Activated CD4-positive, alpha-beta T cell treated with anti-CD3 and anti-CD28 coated beads, Interleukin-2, amount 10 ng/mL, durations not matched to agents 7 days and 5 days (primary cell): ENCODE measurements at places on chromosomes 4 and X.

DNA sequence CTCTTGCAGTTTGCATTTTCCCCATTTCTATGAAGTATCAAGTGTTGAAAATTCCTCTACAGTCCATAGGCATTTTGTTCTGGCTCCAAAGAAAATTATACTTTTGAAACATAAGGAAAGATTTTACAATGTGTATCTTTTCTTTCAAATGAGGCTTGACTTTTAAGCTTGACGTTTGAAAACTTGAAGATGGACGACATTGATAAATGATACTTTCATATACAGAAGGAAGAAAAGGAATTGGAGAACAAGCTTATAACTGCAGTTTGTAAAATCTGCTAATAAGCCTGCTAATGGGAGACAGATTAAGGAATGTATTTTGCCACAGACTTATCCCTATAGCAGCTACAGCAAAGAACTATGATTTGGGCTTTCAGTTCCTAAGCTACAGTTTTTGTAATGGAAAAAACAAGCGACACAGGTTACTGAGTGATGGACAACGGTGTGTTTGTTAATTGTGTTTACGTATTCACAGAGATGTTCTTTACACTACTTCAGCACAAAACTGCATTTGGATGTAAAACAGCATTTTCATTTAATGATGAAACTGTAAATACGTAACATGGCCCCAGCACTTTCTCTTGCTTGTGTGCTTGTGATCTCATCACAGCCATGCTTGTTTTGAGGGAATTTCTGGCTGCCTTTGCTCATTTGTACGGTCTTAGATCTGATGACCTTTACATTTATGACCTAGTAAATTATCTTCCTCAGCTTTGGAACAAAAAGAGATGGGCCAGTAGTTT is 83.2 kb upstream of the FAT1 start:
- DNase-seq = no peak

- DNase-seq = no peak
Measured at GRCh38 chr4:77413766-77414165, 191.9 kb upstream of the CXCL13 start.

- no peak for DNase-seq
Measured at GRCh38 chr4:155392481-155393184, 15.9 kb upstream of the MAP9 start.

- peak; percentile 80 for DNase-seq
Measured at GRCh38 chr4:77203380-77204197, 46.6 kb downstream of the CCNG2 start.

DNA sequence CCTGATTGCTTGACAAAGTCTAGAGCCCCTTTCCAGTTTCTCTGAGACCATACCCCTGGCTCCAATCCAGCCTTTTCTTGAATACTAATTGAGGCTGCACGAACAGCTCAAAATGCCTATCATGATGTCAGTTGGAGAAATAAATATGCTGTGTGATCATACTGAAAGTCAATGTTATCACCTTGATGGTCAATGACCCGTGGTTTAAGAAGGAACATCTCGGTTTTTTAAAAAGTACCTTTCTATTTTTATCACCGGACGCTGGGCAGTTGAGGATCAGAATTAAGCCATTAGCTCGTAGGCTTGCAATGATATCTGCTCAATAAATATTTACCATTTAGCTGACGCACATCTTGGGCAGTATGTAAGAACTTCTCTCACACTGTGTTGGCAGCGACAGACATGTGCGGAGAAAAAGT is 852 bp upstream of the WDR44 start:
- no peak for DNase-seq

GRCh38 chr4:148565801-148566200 is 123.6 kb upstream of the NR3C2 start:
- DNase-seq = no peak

GRCh38 chr4:55396308-55397125 is 760 bp downstream of the TMEM165 start:
- peak; percentile 18 for DNase-seq

DNA sequence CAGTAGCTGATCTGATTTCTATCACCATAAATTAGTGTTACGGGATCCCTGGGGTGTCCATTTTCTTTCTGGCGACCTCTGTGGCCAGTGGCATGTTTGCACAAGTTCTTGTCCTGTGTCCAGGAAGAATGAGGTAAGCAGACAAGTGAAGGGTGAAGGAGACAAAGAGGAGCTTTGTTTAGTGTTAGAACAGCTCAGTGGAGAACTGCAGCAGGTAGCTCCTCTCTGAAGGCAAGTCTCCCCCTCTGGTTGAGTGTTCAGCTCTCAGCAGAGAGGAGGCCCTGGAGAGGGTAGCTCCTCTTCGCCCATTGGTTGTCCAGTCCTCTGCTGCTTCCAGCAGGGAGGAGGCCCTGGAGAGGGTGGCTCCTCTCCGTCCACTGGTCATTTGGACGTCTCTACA is 47.2 kb downstream of the DMP1 start:
- DNase-seq = no peak

DNA sequence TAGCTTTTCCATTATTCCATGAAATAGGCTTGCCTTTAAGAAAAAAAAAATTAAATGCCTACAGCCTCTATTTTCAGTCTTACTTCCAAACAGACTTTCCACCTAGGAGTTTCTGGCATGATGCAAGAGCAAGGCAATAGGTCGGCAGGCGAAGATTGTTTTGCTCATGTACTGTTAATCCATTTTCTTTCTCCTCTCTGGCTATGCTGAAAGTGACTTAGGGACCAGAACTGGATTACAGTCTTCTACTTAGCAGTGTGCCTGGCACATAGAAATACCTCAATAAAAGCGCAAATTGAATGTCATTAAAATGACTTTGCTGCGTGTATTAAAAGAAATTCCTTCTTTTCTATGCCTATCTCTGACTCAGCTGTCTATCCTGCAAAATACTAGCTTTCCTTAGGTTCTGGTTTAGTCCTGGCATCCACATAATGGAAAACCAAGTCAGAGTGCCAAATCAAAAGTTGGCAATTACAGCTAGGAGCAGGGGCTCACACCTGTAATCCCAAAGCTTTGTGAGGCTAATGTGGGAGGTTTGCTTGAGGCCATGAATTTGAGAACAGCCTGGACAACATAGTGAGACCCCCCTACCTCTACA is 51.9 kb downstream of the CC2D2A start:
- no peak for DNase-seq

- no peak for DNase-seq
Measured at GRCh38 chr4:88879991-88880390, 177.0 kb downstream of the FAM13A start.

GRCh38 chr4:105990933-105991332 is 95.7 kb downstream of the NPNT start:
- no peak for DNase-seq

DNA sequence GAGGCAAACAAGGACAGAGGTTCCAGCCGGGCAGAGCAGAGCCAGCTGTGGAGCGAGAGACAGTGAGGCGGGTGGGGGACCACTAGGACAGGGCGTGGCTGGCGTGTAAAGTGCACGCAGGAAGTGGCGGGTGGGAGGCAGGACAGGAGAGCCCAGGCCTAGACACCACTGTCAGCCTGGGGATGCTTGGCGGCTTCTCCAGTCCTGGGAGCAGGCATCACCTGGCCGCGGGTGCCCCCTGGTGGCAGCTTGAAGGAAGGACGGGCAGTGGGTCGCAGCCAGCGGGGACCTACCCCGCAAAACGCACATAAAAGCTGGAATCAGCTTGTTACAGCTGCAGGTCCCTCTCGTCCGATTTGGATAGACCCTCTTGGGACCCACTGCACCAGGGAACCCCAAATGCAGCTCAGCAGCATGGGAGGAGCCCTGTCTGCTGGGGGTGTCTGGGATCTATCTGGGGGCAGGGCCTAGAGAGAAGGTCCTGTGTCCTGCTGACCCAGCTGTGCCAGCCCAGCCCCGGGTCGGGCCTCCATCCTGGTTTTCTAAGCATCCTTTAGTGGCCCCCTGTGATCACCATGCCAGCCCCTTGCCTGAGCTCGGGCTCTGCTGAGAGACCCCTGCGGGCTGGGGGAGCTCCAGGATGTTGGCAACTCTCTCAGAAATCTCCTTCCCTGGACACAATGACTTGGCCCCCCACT is 57.7 kb downstream of the WFS1 start:
- DNase-seq = peak; percentile 80

DNA sequence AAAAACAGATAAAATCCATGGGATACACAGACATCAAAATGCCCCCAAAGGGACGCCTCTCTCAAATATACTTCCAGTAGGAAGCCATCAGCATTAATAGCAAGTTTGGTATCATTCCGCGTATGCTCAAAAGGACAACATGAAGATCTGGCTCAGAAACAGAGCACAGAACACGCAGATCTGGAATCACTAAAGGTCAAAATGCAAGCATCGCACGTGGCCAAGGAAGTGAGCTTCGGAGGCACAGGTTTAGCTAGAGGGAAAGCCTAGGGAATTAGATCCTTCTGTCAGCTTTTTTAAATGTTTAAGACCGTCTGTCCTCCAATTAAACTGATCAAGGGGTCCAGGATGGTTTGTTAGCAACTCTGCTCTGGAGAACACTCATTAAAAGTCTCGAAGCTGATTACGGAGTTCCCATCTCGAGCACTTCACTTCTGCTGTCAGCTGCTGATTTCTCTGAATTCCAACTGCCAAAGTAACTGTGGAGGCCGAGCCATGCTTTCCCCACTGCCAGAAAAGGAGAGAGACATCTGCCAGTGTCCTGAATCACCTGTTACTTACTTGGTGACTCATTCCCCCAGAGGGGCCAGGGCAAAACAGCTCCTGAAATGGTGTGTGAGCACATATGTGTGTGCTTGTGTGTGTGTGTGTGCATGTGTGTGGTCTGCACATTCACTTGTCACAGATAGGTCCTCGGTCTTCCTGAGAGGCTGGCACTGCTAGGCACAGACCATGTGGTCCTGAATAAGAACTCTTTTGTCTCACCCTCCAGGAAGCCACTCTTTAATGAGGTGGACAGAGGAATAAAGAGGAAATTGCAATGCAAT is 177.7 kb upstream of the PPARGC1A start:
- no peak for DNase-seq

DNA sequence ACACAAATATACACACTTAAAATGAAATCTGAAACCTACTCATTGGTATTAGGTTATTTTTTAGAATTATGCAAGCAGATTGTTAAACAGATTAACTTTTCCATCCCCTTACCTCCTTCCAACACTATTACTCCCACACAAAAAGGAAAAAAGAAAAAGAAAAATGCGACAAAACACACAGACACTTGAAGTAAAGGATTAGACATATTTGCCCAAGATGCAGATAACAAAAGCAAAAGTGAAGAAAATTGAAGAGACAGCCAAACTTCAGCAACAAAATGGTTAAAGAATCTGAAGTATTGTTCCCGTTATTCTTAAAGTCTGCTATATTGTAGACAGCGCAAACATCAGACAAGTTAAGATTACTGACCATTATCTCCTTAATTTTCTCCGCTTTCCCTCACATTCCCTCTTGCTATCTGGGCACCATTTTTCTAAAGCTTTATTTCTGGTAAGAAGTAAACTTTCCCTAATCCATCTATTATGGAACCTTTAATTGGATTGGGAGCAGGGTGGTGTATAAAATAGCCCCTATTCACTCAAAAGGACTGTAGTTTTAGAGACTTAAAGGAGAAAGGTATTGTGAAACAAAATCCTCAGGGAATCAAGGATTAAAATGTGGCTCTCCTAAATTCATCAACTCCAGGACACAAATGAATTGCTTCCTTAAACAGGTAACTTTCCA is 34.7 kb upstream of the MAB21L2 start:
- no peak for DNase-seq

DNA sequence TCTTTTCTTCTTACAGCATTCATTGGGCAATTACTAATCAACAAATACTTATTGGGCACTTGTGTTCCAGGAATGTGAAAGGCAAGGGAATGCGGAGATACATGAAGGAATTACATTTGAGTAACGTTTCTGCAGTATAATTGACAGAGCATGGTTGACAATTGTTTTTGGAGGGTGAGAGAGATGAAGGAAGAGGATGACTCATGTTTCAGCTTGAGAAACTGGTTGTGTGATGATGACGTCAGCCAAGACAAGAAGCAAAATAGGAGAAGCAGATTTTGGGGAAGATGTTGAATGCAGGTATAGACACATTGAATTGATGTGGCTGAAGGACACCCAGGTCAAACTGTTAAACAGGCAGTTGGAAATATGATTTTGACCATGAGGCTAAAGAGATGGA is 8.0 kb upstream of the CPEB2 start:
- no peak for DNase-seq

DNA sequence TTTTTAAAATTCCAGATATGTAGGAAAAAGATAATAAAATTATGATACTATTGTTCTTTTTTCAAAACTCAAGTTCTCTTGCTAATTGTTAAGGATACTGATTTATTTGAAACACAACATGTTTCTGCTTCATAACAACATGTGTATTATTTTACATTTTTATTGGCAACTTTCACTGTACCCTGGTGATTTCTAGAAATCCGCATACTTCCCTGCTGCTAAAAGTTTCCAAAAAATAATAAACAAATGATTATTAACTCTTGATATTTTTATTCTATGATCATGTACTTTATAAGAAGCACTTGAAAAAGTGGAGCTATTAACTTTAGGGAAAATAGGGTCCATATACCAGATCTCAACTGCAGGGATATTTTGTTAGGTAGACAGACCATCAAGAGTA is 71.2 kb upstream of the HCCS start:
- no peak for DNase-seq

GRCh38 chrX:17820100-17820499 is 41.0 kb downstream of the RAI2 start:
- no peak for DNase-seq

- no peak for DNase-seq
Measured at GRCh38 chr4:176660561-176660960, 132.2 kb downstream of the VEGFC start.

GRCh38 chr4:133130171-133130570 is 18.9 kb upstream of the PCDH10 start:
- no peak for DNase-seq

DNA sequence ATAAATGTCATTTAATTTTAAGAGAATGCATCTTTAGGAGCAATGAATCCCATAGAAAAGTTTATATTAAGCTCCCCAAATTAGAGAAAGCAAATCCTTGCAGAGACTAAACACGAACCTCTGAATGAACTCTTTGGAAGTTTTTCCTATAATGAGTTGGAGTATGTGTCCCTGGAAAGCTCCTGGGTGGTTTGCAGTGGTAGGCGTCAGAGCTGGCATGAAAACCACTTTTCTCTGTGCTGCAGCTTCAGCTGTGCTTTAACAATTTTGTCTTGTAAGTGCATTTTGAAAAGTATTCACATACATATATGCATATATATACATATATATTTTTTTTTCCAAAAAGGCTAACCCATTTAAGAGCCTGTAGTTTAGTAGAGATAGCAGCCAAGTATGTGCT is 148.7 kb upstream of the TBC1D9 start:
- no peak for DNase-seq

- DNase-seq = no peak
Measured at GRCh38 chr4:77446601-77447000, 159.0 kb upstream of the CXCL13 start.

GRCh38 chrX:10507876-10508275 is 112.5 kb downstream of the MID1 start:
- no peak for DNase-seq

GRCh38 chr4:48082956-48083355 is 51.1 kb downstream of the TXK start:
- no peak for DNase-seq

GRCh38 chr4:921830-922331 is 10.2 kb downstream of the GAK start:
- DNase-seq = no peak
